Stimulated activated CD4-positive, alpha-beta T cell treated with anti-CD3 and anti-CD28 coated beads, Interleukin-1b, Interleukin-23, amount 100 ng/mL, for 4 hours (primary cell): ENCODE measurements at places on chromosomes 1 and 21.
A peak's percentile ranks its signal among the peaks of the same experiment; 100 is the strongest.

DNA sequence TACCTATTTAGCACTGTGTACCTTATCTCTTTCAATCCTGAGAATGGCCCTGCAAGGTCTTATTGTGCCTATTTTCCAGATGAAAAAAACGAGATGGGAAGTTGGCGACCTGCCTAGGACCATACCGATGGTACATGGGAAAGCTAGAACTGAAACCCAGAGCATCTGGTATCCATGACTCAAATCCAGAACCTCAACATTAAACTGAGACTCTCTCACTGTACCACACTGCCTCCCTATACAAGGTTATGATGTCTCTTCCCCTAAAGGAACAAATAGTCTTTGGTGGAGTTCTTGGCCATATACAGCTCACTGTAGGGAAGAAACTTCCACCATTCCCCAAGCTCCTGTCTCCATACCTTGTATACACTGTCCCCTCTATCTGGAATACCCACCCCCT is 110.7 kb downstream of the TNR start:
- no peak for DNase-seq

GRCh38 chr1:59928996-59929395 is 2.4 kb upstream of the CYP2J2 start:
- no peak for DNase-seq

- DNase-seq: no peak
These were observed 18.9 kb downstream of the SNAP47 start for GRCh38 chr1:227753999-227754711.

- DNase-seq: peak; percentile 22
These were observed 11.5 kb upstream of the KCNAB2 start for GRCh38 chr1:6033986-6034749.

DNA sequence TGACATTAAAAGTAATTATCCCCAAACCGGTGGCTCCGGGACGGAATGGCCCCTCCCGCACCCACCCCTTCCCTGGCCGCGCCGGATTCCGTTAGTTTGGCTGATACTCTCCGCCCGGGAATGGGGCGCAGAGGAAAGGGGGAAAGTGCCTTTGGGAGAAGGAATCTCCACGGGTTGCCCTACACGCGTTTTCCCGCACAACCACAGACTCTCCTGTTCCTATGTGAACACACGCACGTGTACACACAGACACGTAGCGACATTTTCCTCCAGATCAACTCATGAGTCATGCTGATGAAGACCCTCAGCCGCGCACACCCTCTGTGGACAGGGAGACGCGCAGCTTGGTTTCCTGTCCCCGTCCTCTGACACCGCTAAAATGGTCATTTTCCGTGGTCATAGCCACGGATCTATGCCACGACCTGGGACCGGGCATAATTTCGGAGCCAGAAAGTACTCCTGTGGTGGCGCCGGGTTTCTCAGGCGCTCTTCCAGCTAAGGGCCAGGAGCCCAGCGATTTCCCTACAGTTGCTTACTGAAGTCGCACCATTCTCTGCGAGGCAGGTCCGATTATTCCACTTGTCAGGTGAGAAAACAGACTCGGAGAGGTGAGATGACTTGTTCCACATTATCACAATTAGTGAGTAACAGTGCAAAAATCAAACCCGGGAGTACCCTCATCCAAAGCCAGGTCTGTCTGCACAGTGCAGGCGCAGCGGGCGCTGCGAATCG is 4.0 kb upstream of the DMRTA2 start:
- DNase-seq: no peak

DNA sequence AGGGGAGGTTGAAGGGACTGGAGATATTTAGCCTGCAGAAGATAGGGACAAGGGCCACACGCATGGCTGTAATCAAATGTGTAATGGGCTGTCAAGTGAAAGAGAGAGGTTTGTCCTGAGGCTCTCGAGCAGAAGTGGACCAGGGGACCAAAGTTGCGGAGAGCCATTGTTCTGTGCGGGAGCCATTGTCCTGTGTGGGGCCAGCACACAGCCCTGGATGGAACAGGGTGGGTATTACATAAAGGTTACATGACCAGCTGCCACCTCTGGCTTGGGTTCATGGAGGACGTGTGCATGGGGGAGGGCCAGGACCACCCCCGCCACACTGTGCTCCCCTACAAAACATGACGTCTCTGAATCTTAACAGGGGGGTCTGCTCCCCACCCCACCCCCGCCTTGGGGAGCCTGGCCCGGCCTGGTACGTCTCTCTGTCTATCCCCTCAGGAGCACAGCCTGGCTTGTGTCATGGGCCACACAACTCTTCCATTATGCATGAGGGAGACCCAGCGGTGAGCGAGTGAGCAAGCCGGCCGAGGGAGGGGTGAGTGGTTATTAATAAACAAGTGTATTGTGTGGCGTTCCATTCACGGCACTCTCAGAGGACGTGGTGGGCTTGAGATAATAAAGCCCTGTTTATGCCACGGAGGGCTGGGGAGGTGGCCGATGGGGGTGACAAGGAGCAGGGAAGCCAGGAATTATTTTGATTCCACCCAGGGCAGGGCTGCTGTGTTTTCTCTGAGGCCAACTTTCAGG is at the start of gene NFASC:
TSS of gene NFASC (plus strand) at position 703 of the 753 bp plus-strand sequence. CDS start 73,454 bp downstream, outside the sequence.
- DNase-seq: no peak

DNA sequence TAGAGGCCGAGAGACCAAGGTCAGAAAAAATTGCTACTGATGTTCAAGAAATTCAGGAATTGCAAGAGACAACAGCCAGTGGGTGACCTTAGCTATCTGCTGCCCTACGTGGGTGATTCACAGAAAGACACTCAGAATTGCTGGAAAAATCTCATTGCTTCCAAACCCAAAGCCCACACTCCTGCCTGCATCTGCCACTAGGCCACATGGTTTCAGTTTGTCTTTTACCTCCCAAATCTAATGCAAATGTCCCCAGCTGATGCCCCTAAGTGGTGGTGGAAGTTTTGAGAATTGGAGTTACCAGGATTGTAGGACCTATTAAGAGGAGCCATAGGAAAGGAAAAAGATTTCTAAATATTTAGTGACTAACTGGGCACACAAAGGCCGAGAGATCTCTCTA is 341.5 kb upstream of the CHRM3 start:
- no peak for DNase-seq

DNA sequence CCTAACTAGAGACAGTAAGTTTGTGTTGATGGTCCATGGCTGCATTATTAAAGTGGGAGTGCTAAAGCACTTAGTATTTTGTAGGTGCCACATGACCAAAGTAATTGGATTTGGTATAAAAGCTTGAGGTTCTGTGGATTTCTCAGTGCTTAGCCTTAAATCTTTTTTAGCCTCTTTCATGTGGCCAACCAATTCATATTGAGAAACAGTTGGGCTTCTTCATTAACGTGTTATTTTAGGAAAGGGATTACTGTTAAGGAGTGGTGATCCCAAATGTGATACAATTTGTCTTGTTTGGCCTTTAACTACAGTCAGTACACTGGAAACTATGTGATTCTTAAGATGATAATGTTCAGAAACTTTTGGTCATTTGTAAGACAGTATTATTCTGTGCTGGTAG is 25.5 kb downstream of the MAN1A2 start:
- DNase-seq: no peak

GRCh38 chr1:97996880-97997279 is 76.0 kb upstream of the DPYD start:
- DNase-seq: no peak

GRCh38 chr1:46301808-46302640 is 1.4 kb downstream of the LRRC41 start:
- peak; percentile 50 for DNase-seq

DNA sequence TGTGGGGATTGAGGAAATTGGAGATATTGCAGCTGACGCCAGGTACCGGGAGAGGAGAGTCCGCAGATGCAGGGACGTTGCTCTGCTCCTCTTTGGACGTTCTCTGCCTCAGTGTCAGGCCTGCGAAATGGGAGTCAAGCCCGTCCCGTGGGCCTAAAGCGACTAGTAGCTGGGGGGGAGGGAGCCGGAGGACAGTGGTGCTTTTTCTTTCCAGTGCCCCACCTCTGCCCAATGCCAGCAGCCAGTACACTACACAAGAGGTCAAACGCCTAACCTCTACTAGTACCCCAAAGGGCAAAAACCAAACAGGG is 413.6 kb upstream of the ESRRG start:
- no peak for DNase-seq

- no peak for DNase-seq
These were observed 45.7 kb downstream of the CRB1 start for GRCh38 chr1:197313713-197314112.

GRCh38 chr21:33908760-33909159 is 6.8 kb downstream of the ATP5PO start:
- no peak for DNase-seq

- no peak for DNase-seq
These were observed 252.4 kb upstream of the B3GALT2 start for GRCh38 chr1:193438771-193439170.

DNA sequence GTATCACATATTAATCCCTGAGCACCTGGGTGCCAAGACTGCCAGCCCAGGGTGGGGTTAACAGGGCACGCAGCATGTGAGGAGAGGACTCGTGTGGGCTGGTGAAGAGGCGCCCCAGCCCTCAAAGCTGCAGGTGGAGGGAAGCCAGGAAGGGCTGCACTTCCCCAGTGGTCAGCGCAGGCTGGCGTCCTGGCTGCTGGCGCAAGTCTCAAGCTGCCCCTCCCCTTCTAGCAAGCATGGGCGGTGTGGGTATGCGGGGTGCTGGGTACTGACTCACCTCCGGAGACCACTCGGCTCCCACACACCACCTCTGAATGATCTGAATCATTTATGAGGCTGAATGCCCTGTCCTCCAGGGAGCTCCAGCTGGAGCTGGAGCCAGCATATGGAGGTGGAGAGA is 44.0 kb downstream of the EIF2D start:
- no peak for DNase-seq

DNA sequence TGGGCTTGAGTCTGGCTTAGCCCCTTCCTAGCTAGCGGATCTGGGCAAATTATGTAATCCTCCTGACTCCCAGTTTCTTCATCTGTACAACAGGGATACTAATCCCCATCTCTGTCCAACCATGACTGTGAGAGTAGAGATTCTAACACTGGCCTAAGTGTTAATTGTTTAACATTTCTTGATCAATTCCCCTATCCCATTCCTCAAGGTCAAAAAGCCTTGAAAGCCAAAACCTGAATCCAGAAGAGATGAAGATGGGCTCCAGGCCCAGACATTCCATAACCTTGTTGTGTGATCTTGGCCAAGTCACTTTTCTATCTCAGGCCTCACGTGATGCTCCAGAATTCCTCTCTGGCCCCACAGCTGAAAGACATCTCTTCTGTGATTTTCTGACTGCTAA is 18.8 kb upstream of the PHLDA3 start:
- DNase-seq: no peak

- DNase-seq: no peak
These were observed 59.9 kb upstream of the CDC42BPA start for GRCh38 chr1:227378181-227378580.

DNA sequence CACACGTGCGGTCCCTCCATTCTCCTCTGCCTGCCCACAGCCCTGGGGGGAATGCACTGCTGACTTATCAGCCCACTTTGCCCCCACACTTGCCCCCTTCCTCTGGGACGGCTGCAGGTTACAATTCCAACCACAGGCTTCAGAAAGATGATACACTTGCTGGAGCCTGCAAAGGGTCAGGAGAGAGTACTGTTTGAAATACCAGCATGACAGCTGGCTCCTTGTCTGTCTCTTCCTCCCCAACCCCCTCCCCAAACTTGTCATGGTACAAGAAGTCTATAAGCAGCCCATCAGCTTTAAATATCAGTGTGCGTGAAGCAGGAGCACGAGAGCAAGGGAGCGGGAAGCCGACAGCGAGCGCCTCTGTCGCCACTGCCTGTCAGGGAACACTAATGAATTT is 62.4 kb downstream of the ERI3 start:
- DNase-seq: no peak

GRCh38 chr1:199946305-199947155 is 81.0 kb upstream of the NR5A2 start:
- no peak for DNase-seq

DNA sequence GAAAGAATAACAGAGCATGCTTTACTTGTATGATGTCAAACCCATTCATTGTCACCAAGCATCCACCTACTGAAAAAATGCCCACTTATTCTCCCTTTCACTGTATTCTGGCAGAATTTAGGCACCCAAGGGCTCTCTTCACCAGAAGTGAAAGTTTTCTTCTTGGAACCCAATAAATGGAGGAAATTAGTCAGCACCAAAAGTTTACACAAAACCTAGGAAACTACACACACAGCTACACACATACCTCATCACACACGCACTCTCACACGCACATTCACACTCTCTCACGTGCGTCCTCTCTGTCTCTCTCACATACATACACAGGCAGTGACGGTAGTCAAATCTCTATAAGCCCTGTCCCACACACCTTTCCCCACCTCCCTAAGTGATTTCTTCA is 37.6 kb downstream of the MCOLN2 start:
- no peak for DNase-seq

DNA sequence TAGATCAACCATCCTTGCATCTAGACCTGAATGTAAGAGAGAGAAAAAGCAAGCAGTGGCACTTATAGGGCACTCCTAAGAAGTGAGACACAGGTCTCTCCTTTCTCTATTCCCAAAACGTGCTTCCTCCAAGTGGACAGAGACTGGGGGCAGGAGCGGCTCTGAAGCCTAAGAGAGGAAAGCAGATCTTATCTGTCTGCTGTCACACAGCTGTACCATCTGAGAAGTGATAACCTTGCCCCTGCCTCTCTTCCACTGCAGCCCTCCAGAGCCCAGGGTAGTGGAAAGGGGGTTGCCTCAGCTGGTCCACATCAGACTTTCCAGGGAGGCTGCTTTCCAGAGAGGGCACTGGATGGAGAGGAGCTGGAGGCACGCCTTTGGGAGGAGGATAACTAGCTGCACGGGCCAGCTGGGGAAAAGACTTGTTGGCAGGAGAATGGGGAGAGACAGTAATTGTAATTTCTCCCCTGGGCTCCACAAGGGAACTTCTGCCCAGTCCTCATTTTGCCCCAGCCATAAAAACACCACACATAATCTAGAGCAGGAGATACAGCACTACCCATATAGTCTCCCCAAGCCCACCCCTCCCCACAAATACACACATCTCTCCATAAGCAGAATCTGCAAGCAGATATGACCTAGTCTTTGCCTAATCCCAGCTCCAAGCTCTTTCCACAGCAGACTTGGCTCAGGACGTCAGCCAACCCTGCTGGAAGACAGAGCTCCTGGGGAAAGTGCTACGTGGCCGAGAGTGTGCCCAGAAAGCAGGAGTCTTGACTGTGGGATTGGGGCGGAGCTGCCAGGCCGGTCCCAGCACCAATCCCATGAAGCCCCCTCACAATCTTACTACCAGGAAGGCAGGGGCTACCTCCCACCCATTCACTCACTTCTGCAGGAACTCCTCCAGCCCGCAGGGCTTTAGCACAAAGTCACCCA is 31.2 kb downstream of the PIK3C2B start:
- no peak for DNase-seq
